Activated CD4-positive, alpha-beta T cell treated with anti-CD3 and anti-CD28 coated beads, Interleukin-2, amount 50 U/mL, for 24 hours (primary cell): ENCODE measurements at places on chromosomes 2 and 18.

- no peak for DNase-seq
These were observed 39.7 kb upstream of the MMADHC start for GRCh38 chr2:149627111-149627801.

DNA sequence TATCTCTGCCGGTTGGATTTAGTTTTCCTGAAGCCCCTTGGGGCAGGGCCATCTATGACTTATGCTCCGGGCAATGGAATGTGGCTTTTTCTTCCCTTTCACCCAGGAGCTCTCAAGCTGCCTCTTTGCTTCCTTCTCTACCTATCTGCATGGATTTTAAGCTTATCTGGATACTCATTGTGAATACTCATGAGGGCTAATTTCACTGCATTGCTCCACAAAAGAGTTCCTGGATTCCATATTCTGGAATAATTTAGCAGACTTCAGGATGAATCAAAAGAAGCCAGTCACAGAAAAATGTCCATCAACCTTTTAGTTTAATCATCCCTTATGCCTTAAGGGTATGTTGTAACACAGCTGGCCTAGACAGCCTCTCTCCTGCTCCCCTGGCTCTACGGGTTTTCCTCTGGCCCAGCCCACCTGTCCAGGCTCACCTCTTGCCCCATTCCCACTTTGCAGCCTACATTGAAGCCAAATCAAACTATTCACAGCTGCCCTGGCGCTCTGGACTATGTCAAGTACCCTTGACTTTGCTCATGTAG lies 122.8 kb upstream of the RMDN2 start:
- no peak for DNase-seq

GRCh38 chr18:57008001-57008686 lies 138.7 kb upstream of the BOD1L2 start:
- no peak for DNase-seq

GRCh38 chr2:239691720-239692119 lies 290.9 kb upstream of the HDAC4 start:
- DNase-seq: no peak

- DNase-seq: no peak
These were observed 3.1 kb downstream of the CD28 start for GRCh38 chr2:203709416-203710040.

DNA sequence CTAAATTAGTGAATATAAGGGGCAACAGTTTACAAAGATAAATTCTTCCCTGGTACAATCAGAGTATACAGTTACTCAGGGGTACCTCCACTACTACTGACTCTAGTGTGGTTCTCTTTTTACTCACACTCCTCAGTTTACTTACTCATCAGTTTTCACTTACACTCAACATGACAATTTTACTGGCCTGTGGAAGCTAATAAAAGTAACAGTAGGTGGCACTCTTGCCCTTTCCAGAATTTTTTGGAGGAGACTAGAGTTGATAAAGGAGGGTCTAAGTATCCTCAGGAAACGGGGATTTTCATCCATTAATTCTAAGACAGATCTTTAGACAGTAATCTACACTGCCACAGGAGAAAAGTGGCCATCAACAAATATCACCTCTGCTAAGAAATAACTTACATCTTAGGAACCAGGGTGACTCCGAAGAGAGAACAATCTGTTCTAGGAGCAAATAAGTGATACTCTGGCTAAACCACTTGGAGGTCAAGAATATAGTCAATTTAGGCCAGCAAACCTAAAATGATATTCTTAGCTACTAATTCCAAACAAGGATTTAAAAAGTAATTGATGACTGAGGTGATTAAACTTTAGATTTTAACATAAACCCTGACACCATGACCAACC lies 61.3 kb downstream of the ATL2 start:
- DNase-seq: no peak

DNA sequence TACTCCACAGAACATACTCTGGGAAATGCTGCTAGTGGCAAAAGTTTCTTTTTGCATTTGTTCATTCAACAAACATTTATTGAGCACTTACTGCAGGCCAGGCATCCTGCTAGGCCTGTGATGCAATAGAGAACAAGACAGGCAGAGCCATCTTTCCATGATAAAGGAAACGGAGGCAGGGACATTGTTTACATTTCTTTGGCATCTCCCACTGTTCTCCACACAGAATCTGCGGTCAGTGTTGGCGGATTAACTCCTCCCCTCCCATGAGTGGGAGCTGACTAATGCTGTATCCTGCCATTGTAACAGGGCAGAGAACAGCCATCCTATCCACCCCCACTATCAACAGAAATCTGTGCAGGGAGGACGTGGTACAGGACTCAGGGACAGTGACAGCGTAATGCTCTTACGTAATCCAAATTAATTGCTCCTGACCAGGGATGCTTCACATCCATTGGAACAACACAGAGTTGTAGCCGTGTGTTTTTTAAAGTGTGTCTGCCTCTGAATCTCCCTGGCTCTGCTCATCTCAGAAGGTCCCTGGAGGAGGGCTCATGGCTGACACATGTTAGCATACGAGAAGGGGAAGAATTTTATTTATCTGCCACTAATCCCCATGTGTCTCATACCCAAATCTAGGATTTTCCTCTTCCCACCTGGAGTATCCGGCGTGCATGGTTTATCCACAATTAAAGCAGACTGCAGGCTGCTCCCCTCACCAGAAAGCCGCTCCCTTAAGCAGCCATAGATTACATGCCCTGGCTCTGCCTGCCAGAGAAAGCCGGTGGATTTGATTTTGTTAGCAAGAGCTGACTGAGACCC lies 32.3 kb downstream of the STEAP3 start:
- no peak for DNase-seq

DNA sequence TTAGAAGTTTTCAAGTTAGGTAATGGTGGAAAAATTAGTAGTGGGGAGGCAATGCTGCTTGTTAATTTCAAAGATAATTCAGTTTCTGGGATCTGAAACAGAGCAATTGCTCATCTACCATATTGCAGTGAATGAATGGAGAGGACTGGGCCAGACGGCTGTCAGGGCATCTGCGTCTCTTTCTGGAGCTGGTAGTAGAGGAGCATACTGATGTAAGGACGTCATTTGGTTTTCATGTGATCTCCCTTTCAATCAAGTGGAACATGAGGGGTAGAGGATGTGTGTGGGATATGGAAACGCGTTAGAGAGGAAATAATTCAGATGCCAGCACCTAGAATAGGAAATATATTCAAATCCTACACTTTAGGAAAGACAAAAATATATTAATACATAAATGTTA lies 490.3 kb downstream of the ADCYAP1 start:
- DNase-seq: no peak

GRCh38 chr2:228549441-228550007 lies 368.0 kb upstream of the SPHKAP start:
- DNase-seq: no peak

GRCh38 chr2:231123362-231123898 lies 1.4 kb downstream of the HTR2B start:
- no peak for DNase-seq

DNA sequence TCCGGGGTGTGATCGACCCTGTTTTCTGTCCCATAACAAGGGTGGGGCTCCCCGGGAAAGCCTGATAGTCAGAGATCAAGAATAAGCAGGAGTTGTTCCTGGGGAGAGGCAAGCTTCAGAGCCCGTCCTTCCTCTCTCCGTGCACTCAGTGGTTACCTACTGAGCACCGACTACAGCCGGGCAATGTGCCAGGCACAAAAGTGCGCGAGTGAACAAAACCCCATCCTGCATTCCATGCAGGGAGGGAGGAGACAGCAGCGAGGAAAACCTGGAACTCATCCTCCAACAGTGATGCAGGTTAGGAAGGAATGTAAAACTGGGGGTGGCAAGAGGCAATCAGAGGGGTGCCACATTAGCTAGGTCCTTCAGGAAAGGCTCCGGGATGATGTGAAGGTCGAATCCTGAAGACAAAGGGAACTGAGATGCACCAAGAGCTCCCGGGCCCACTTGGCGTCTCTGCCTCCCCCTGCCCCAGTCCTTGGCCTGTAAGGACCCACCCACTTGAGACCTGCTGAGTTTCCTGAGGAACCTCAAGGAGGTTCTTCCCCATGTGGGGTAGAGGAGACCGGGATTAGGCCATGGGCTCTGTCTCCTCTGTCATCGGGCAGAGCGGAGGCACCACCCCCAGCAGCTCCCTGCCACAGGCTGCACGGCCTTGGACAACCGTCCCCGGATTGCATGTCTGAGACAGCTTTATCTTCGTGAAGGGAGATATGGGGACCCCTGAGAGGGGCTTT lies 198.2 kb downstream of the NDUFA10 start:
- no peak for DNase-seq

GRCh38 chr2:28729698-28730097 lies 21.9 kb upstream of the PPP1CB start:
- no peak for DNase-seq

GRCh38 chr2:237485304-237485703 lies 1.7 kb upstream of the MLPH start:
- no peak for DNase-seq

- no peak for DNase-seq
These were observed 62.2 kb downstream of the KIAA2012 start for GRCh38 chr2:202135091-202135874.
